ENCODE measurements at places on chromosomes 5 and 9. TPM values are rescaled to one million over a fixed set of nuclear protein-coding genes. Genes with fewer than 3 reads are reported as not detected.

TLX3 gene
- not detected for total RNA-seq

XPA gene
- 17.7 TPM for total RNA-seq

NEUROG1 gene
- total RNA-seq: not detected

ANGPTL2 gene
- total RNA-seq: 12.4 TPM

TICAM2 gene
- 7.6 TPM for total RNA-seq

GRM6 gene
- not detected for total RNA-seq

PCDHA1 gene
- total RNA-seq: 0.13 TPM

Data from kidney (tissue), 22 donors.